Activated T-cell treated with anti-CD3 and anti-CD28 coated beads, Interleukin-2, amount 50 U/mL, for 24 hours (primary cell): ENCODE measurements at places on chromosomes 11 and 22.

DNA sequence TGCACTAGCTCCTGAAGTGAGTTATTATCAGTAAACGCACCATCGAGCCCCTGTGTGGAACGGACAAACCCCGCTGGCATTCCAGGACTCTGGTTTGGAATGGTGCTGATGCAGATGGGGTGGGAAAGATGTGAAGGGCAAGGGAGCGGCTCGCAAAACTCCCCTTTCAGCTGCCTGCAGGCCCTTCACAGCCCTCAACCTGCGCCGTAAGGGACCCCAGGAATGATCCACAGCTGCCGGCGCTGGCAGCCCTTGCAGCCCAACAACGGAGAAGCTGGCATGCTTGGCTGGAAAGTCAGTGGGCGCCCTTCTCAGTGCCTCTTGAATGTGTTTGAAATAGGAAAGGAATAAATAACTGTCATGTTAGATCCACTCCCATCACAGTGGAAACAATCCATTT, 1445.5 kb downstream of the BRD1 start:
- DNase-seq = no peak

- no peak for DNase-seq
Measured at GRCh38 chr22:46721501-46722085, 16.5 kb downstream of the CERK start.

GRCh38 chr11:130825561-130825960, 90.7 kb downstream of the SNX19 start:
- no peak for DNase-seq

DNA sequence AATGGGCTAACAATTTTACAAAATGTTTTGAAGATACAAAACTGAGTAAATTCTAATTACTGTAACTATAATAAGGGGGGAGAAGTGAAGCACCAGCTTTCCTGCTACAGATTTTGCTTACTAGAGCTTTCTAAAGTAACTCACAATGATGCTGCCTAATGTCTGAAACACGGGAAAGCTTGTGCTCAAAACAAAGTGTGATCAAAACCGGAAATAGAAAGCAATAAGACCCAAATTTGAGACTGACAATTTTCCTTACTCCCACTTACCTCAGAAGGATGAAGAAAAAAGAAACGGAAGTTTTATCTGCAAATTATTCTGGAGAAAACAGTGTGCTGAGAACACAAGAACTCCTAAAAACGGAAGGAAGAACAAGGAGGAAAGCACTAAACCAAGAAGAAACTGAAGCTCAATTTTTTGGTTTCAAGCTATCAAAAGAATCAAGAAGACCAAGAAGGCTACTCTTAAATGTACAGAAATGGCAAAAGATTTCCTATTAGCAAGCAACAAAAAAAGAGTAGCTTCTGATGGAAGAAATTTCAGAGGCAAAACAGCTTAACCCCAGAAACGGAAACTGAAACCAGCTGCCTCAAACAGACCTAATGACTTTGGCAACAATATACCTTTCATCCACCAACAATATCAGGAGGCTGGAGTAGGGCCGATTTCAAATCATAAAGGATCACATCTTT, 33.4 kb downstream of the AMBRA1 start:
- DNase-seq = no peak

- DNase-seq = no peak
Measured at GRCh38 chr11:60719391-60719790, 5.1 kb upstream of the MS4A18 start.

DNA sequence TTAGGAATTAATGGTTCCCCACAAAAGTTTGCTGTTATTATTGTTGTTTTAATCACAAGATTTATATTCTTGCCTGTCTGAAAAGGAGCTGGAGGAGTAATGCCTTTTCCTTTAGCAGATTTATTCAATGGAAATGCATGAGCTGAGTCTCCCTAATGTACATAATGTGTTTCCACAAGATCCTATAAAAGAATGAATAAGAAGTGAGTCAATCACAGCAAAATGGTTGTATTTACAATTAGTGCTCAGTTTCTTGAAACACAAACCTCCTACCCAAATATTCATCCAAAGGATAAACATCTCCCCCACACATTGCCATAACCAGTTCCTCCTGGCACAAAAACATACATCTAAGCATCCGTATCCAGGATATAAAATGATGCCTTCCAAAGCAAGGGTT, 33.3 kb downstream of the ME3 start:
- DNase-seq = no peak

DNA sequence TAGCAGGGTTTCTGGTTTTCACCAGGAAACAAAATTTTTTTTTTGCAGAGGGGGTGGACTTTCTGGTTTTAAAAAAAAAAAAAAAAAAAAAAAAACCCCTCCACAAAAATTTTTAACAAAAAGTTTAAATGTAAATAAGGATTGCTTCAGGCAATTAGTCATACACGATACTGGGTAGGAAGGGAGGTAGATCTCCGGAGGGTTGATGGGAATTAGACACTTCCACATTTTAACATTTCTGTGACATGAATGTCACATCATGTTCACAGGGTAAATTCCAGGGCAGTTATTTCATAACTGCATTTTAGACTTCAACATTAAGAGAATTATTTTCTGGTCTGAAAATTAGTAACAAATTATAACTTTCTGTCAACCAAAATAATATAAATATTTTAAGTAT, 15.9 kb downstream of the NUP98 start:
- no peak for DNase-seq

- no peak for DNase-seq
Measured at GRCh38 chr11:27857014-27857413, 156.8 kb upstream of the BDNF start.

- DNase-seq = no peak
Measured at GRCh38 chr11:18728658-18729057, 2.7 kb upstream of the IGSF22 start.

DNA sequence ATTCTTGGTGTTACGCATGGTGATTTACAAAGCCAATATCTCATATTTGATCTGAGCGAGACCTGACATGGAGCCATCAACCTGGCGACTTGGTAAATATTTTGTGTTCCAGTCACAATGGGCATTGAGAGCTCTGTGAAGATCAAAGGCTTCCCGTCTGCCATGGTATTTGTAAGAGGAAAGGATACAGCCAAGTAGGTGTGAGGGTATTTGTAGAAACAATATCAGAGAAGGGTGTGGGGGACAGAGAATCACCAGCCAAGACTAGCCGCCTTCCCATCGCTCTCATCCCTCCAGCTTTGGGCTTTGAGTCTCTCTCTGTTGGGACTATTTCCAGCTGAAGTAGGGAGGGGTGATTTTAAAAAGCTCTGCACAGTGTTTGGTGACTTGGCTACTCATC, 173.4 kb upstream of the BDNF start:
- no peak for DNase-seq

DNA sequence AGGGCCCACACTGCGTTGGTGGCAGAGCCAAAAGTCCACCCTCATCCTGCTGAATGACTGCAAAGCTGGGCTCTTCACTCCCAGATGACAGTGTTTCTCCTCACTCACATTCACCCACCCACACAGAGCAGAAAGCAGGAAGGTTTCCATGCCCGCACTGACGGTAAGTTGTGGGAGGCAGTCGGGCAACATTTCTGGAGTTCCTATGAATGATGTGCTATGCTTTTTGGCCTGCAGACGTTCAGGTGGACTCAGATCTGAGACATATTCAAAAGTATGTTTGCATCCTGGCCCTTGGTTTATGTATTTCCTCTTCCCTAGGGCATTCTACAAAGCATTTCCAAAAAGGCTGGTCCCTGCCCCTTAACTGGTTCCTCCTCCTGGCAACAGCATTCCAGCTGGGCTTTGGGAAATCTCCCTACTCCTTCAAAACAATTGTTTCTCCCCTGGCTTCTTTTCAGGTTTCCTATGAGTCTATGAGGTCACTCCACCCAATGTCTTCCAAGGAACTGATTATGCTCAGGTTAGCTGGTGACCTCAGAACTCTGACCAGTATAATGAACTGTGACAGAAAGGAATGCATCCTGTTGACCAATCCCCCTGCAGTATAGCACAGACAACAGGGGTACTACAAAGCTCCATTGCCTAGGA, 36.4 kb downstream of the PACSIN2 start:
- peak; percentile 17 for DNase-seq

DNA sequence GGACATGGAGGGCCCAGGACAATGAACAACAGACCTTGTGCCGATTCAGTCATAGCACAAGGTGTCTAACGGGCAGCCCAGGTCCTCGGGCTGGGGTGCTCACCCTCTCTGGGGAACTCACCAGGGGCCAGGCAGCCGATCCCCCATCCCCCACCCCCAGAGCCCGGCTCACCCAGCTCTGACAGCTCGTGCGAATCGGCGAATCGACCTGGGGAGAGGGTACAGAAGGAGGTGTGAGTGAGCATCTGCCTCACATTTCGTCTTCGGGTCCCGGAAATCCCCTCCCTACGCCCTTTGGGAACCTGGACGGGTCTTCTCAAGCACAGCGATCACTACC, 423 bp downstream of the PEX16 start:
- no peak for DNase-seq

- DNase-seq = no peak
Measured at GRCh38 chr11:133732109-133732674, 113.1 kb downstream of the SPATA19 start.

DNA sequence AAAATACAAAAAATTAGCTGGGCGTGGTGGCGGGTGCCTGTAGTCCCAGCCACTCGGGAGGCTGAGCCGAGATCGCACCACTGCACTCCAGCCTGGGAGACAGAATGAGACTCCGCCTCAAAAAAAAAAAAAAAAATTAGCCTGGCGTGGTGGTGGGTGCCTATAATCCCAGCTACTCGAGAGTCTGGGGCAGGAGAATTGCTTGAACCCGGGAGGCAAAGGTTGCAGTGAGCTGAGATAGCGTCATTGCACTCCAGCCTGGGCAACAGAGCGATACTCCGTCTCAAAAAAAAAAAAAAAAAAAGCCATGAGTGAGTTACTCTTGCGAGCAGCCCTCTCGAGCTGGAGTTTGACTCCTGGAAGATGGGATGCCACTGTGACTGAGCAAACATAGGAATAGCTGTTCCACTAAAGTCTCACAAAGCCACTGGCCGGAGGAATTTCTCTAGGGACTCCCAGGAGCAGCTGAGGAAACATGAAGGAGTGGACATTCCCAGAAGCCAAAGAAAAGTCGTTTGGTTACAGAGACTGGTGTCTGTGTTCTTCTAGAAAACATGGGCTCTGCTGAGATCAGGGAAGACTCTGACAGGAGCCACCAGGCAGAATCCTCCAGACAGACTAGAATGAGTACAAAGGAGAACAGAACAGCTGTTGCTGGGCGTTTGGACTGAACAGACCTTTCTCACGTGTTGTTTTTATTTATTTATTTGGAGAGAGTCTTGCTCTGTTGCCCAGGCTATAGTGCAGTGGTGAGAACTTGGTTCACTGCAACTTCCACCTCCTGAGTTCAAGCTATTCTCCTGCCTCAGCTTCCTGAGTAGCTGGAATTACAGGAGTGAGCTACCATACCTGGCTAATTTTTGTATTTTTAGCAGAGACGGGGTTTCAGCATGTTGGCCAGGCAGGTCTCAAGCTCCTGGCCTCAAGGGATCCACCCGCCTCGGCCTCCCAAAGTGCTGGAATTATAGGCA, 32.4 kb upstream of the MYH9 start:
- DNase-seq = no peak

- no peak for DNase-seq
Measured at GRCh38 chr11:34405079-34405858, 33.5 kb upstream of the CAT start.

- peak; percentile 59 for DNase-seq
Measured at GRCh38 chr22:29480512-29481264, 670 bp downstream of the NEFH start.

GRCh38 chr11:59415111-59415510, 11.1 kb downstream of the OR5A2 start:
- no peak for DNase-seq

DNA sequence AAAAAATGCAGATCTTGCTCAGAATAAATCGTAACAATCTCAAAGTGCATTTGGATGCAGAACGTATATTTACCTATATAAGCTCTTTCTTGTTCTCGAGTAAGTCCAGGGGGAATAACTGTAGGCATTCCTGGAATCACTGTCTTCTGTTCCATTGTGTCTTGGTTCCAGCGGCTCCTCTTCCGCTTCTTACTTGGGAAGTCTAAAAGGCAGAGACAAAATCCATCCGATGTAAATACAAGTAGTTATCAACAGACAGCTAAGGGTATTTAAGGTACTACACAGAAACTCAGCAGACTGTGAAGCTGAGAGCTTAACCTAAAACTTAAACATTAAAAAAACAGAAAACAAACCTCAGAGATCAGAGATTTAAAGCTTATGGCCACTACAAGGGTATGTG, 1.9 kb downstream of the SF1 start:
- DNase-seq = no peak

DNA sequence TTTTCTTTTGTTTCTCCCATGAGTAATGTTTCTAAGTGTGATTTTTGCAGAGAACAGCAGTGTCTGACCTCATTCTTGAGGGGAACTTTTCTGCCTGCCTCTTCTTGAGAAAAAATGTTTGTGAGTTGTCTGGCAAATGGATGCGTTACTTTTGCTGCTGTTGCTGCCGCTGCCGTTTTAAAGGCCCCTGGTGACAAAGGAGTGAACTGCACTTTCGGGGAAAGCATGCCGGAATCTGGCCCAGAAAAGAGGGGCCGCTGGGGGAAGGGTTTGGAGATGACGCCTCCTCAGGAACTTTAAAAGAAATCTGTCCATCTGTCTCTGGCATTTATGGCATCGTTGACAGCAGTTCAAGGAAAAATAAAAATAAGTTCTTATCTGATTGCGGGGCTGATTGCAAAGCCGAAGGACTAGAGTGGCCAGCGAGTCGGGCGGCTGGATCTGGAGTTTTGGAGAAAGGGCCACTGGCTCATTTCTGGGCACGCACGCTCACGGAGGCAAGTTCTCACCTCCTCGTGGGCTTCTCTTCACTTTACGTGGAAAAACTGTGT, 16.5 kb downstream of the ZBTB16 start:
- peak; percentile 51 for DNase-seq

GRCh38 chr11:2540992-2541680, 96.3 kb downstream of the KCNQ1 start:
- DNase-seq = no peak

- no peak for DNase-seq
Measured at GRCh38 chr11:65862191-65862735, 2.0 kb downstream of the MUS81 start.

DNA sequence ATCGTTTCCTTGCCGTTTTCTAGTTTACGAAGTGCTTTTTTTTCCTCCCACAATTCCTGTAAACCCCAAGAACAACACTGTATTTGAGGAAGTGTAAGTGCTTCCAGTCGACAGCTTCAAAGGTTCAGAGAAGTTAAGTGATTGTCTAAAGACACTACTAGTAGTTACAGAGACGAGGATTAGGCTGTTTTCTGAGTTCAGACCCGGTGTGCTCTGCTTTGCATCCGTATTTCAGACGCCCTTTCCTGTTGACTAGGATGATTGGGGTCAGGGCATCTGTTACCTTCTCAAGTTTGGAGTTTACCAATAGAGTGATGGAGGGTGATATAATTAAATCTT, 430 bp downstream of the CLP1 start:
- DNase-seq = no peak

GRCh38 chr11:94959179-94959578, 14.2 kb downstream of the CWC15 start:
- DNase-seq = no peak

DNA sequence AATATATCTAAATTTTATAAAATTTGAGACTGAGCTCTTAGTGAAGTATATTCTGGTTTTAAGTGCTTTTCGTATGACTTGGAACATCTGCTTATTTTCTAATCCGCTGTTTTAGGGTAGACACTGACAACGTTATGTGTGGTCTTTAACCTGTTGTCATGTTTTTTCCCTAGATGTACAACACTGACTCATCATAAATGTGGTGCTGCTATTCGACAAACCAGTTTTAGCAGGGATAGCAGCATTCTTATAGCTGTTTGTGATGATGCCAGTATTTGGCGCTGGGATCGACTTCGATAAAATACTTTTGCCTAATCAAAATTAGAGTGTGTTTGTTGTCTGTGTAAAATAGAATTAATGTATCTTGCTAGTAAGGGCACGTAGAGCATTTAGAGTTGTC, 23.8 kb upstream of the HIKESHI start:
- no peak for DNase-seq
